ENCODE measurements at places on chromosomes 7 and 10.

- no peak for DNase-seq
Measured at GRCh38 chr7:114444196-114444595, 29.6 kb downstream of the FOXP2 start.

DNA sequence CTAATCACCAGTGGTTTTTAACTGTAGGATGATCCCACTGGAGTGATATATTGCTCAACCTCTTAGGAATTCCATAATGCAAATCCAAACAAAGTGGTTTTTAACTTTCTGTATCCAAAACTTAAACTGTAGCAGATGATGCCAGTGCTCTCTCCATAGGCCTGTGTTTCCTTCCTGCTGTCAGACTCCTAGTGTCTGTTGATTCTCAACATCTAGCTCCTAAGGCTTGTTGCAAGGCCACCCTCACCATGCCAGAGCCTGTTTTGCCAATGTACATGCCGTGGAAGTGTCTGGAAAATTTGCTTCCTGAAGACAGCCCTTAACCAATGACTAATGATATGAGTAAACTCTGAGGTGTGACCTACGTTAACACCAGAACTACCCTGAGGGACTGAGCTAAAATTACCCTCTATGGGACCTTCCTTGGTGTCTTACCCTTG is 39.3 kb downstream of the C1GALT1 start:
- no peak for DNase-seq

- DNase-seq = no peak
Measured at GRCh38 chr7:138350701-138351357, 109.2 kb upstream of the TRIM24 start.

- DNase-seq = no peak
Measured at GRCh38 chr7:55085511-55086412, 66.9 kb downstream of the EGFR start.

DNA sequence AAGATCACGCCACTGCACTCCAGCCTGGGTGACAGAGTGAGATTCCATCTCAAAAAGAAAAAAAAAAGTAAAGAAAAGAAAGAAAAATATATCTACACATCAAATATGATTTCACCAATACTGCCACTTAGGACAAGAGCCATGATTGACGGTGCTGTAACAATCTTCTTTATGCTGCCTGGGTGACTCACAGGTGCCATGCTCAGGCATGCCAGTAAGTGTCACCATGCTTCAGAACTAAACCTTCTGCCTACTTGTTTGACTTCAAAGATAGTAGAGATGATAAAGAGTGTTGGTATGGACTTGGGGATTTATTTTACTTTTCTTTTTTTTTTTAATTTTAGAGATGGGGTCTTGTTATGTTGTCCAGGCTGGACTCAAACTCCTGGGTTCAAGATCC is 33.6 kb upstream of the DNMBP start:
- DNase-seq = no peak

DNA sequence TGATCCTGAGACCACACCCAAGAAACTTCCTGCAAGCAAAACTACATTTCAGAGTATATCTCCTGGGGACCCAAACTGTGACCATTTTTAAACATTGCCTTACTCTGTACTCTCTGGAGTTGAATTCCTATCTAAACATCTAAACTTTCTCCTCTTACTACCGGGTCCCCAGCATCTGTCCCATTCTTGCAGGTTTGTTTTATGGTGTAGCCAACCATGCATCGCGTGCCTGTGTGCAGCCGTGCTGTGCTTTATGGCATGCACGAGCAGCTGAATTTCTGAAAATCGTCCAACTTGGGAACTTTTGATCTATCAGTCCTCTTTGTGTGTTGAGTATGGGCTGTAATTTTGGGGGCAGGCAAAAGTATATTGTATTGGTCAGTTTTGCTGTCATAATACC is 423.8 kb upstream of the DPP6 start:
- no peak for DNase-seq

DNA sequence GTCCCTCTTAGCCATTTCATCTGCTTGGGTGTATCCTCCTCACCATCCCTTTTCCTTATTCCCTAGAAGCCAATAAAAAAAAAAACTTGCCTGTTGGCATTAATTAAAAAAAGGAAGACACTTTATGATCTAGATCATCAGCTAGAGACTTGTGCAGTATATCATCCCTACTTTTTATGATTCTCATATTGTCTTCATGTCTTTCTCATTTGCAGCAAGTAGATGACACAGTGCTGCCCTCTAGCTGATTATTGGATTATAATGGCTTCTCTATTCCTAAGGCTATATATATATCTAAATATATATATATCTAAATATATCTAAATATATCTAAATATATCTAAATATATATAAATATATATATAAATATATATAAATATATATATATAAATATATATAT is 272.4 kb upstream of the LRGUK start:
- peak; percentile 23 for DNase-seq

DNA sequence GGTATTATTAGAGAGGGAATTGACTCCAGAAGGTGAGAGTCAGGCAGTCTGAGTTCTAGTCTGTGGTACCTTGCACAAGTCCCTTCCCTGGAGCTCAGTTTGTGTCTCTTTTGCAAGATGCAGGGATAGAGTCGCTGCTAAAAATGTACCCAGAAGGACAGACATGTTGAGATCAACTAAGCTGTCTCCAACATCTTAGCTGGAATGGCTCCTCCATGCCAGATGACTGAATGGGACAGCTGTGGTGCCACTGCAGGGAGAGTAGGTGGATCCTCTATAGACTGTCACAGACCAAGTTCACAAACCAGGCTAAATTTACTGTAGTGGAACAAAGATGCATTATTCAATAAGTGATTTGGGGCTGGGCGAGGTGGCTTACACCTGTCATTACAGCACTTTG is 120.1 kb downstream of the NEURL1 start:
- DNase-seq = no peak

GRCh38 chr7:114956702-114957101 is 34.8 kb downstream of the MDFIC start:
- DNase-seq = no peak

- DNase-seq = no peak
Measured at GRCh38 chr10:46019569-46020343, 10.7 kb downstream of the NCOA4 start.

- no peak for DNase-seq
Measured at GRCh38 chr10:105154736-105155135, 513.6 kb downstream of the SORCS3 start.

GRCh38 chr7:114630201-114630990 is 215.8 kb downstream of the FOXP2 start:
- no peak for DNase-seq

- DNase-seq = no peak
Measured at GRCh38 chr7:127781081-127781480, 129.1 kb downstream of the SND1 start.

DNA sequence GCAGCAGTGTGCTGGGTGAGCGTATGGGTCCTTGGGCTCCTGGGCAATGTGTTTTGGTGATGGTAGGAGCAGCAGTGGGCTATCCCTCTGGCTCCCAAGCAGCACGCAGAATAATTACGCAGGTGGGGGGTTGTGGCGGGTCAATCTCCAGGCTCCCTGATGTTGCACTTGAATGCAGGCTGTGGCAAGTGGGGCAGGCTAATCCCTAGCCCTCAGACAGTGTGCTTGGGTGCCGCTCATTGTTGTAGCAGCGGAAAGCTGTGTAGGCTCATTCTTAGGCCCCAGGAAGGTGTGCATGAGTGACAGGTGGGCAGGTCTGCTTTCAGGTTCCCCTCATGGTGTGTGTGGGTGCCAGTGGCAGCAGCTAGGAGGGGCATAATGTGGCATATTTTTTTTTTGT is 44.1 kb downstream of the LOXL4 start:
- no peak for DNase-seq

DNA sequence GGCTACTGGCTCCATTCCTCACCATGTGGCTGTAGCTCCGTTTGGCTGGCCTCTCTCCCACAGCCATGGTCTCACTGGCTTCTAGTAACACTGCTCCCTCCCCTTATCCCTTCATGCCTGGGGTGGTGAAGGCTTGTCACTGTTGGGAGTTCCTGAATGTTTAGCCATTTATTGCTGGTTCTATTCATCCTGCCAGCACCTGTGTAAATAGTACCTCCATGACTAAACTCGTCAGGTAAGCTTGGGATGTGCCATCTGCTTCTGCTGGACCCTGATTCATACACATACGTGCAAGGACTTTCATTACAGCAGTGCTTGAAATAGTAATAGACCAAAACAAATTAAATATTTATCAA is 61.6 kb downstream of the CCDC71L start:
- peak; percentile 98 for DNase-seq

- DNase-seq = no peak
Measured at GRCh38 chr10:2893991-2894390, 173.4 kb upstream of the PFKP start.

DNA sequence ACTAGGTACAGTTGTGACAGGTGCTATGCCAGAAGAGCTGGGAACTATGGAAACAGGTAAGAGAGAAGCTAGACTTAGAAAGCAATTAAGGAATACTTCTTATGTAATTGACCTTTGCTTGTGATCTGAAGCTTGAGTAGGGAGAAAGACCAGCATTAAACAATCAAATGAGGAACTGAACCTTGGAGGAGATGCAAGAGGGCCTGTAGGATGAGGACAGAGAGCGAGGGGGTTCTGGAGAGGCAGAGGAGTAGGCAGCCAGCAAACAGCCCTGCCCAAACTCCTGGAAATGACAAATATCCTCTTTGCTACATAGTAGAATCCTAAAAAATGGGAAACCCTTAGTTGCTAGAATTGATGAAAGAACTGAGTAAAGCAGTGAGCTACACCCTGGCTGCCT is 41.6 kb upstream of the FAM204A start:
- DNase-seq = no peak

GRCh38 chr10:24488631-24489030 is 235.1 kb downstream of the ARHGAP21 start:
- DNase-seq = no peak

- DNase-seq = no peak
Measured at GRCh38 chr7:116340201-116340847, 130.0 kb downstream of the TES start.

GRCh38 chr10:88647061-88647615 is 17.1 kb upstream of the LIPF start:
- no peak for DNase-seq

DNA sequence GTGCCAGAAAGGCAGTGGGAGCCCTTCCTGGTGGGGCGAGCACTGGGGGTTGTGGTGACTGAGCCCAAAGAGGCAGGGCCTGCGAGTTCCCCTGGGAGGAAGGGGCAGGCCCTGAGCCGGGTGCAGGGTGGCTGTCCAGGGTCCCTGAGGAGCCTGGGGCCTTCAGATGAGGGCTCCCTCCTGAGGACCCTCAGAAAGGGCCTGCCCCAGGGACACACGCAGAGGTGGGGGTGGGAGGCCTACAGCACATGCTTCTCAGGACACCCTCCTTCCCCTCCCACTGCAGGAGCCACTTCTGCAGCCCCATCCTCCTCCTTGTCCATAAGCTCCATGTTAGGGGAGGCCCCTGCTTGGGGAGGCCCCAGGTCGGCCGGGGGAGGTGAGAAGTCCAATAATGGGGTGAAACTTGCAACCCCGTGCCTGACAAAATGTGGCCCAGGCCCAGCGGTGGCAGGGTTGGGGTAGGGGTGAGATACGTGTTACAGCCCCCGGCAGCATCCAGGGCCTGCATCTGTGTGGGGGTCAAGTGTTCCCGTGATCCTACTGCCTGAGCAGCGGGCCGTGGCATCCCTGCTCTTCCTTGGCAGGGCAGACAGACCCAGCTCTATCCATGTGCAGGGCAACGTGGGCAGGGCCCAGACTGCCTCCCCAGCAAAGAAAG is 31.8 kb upstream of the RET start:
- DNase-seq = no peak

- DNase-seq = no peak
Measured at GRCh38 chr10:5198386-5198785, 1.7 kb downstream of the AKR1C4 start.

GRCh38 chr10:93940881-93941280 is 47.1 kb downstream of the SLC35G1 start:
- no peak for DNase-seq

GRCh38 chr7:36045326-36045725 is 107.7 kb upstream of the EEPD1 start:
- no peak for DNase-seq

DNA sequence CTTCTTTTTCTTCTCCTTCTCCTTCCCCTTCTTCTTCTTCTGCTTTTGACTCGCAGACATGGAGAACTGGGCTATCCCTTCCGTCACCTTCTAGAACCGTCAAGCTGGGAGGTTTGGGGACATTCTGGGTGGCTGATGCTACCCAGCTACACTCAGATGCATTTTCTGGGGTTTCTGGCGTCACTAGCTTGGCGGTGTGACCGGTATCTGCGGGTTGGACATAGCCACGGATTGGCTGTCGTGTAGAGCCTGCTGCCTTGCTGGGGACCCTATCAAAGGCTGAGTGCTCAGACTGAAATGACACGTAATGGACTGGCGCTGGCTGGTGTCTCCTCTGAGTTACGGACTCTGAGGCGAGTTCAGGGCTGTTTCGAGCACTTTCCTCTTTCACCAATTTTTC is 101.7 kb downstream of the SVIL start:
- no peak for DNase-seq

- peak; percentile 18 for DNase-seq
Measured at GRCh38 chr7:122970740-122971725, 24.5 kb downstream of the TAS2R16 start.

DNA sequence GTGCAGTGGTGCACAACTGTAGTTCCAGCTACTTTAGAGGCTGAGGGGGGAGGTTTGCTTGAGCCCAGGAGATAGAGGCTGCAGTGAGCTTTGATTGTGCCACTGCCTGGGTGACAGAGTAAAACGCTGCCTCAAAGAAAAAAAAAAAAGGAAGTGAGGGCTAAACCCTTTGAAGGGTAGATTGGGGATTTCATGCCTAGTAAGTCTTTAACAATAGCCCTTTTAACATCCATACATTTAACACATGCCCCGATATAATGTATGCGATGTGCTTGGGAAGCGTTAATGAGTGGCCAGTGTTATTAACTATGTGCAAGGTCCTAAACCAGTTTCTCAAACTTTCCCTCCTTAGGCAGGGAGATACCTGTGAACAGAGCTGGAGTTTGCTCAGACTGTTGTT is 229.2 kb upstream of the HPS1 start:
- DNase-seq = no peak
